Posterior cingulate gyrus (tissue), 11 donors: ENCODE measurements at places on chromosomes 4 and X.

GRCh38 chrX:102712981-102713625 is 855 bp downstream of the GPRASP2 start:
- DNase-seq = peak; percentile 37

- no peak for DNase-seq
These were observed 13.5 kb downstream of the MYOZ2 start for GRCh38 chr4:119149110-119149509.

DNA sequence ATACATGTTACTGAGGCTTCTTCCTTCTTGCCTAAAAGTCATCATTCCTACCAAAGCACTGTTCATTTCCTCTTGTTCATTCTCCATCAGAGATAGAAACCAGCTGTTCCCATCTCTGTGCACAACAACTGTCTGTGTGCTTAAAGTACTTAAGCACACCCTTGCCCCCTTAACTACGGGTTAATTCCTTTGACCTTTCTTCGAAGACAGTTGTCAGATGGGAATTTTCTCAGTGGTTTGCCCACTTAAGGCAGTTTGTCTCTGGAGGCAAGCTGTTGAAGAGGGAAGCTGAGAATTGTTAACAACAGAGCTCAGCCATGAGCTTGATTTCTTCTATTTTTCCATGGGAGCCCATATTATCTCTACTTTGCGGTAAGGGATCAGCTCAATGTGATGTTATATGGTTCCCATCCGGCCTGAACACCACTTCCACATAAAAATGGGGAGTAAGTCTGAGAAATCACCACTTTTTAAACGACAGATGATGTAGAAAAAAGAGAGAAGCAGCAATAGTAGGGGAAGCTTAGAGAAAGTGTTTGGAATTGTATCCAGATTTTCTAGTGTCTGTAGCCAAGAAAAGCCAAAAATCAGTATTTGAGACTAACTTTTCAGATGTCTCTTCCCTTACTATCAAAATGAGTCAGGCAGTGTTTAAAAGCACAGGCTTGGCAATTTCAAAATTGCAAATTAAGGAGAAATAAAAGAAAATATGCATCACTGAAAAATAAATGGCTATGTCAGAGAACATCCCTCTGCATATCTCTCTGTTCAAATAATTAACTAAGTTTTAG is 194.4 kb downstream of the SLIT2 start:
- no peak for DNase-seq

- no peak for DNase-seq
These were observed 66.6 kb downstream of the TRMT44 start for GRCh38 chr4:8507196-8507570.

DNA sequence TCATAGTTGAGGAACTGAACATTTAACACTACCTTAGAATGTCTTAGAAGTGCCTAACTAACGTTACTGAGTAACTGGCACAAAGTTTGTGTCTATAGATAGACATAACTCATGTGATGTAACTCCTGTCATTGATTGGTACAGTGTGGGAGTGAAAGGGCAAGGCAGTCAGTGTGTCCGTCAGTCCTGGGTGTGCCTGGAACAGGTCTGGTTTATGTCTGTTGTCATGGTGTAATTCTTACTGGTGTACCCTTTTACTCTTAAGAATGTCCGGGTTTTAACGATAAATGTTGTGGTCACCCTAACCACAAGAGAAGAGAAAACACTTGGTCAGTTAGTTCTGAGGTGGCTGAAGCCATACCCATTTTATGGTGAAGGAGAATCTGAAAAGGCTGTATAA is 93.1 kb upstream of the ESX1 start:
- no peak for DNase-seq

DNA sequence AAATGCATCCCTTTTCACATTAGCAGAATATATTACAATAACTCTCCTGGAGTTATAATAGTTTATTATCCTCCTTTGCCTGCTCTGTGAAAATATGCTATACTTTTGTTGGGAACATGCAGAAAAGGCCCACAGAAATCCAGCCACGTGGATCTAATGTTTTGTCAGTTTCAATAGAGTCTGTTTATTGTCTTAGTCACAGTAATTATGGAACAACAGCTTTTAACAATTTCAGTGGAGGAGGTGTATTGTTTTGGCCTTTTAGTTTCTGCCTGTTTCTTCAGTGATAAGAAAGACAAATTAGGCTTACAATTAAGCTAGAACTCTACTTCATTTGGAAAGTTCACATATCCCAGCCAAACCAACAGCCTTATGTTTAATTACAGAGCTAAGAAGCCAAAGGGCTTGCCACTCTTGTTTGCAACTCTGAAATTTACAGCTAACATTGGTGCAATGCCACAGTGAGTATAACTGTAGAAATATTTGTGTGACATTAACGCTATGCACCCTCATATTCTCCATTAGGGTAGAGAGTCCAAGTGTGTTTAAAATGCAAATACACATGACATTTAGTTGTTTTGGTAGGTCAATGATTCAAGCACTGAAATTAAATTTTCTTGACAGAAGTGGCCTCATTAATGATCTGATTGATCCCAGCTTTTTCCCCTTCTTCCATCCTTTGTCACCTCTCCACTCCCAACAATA is 175.8 kb downstream of the USP46 start:
- no peak for DNase-seq

- DNase-seq = no peak
These were observed at the start of gene CXCR3 for GRCh38 chrX:71618303-71618721. Gene CXCR3, minus strand, starts transcription at chrX:71618511. Its CDS starts 62 bp downstream, at chrX:71618449.

- no peak for DNase-seq
These were observed 4.2 kb downstream of the TACC3 start for GRCh38 chr4:1725521-1725920.

GRCh38 chrX:46704767-46705386 is 54.0 kb downstream of the SLC9A7 start:
- no peak for DNase-seq

- no peak for DNase-seq
These were observed 90.9 kb upstream of the BANK1 start for GRCh38 chr4:101699441-101700124.

- no peak for DNase-seq
These were observed 324.2 kb downstream of the TMA16 start for GRCh38 chr4:163818673-163819072.

GRCh38 chr4:114688059-114688458 is 89.5 kb downstream of the UGT8 start:
- DNase-seq = no peak

GRCh38 chr4:63226229-63226628 is 1183.0 kb downstream of the TECRL start:
- DNase-seq = no peak

DNA sequence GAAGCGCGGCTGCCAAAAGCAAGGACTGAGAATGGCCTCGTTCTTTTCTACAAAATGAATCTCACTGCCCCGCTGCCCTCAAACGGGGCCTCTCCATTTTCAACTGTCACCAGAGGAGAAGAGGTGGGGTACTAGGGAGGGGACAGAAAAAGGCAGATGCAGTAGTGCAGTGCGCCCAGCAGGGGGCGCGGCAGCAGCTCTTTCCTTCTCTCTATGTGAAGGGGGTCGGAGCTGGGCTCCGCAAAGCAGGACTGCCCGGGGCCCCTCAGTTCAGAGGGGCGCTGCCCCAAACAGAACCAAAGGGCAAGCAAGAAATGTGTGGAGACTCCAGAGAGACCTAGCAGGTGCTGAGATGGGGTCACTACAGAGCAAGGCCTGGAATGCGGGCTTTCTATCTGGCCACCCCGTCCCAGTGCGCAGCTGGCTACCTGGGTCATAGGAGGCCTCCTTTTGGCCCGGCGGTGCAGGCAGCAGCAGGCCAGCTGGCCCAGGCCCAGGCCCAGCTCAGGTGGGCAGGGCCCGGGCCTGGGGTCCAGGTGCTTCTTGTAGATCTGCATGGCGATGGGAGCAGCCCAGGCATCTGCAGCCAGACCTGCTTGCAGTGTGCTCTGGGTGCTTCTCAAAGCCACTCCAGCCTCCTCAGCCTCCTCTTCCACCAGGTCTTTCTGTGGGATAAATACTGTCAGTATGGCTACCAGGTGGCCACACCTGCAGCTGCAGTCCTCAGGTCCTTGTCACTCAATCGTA is 5.9 kb downstream of the IRAK1 start:
- no peak for DNase-seq

DNA sequence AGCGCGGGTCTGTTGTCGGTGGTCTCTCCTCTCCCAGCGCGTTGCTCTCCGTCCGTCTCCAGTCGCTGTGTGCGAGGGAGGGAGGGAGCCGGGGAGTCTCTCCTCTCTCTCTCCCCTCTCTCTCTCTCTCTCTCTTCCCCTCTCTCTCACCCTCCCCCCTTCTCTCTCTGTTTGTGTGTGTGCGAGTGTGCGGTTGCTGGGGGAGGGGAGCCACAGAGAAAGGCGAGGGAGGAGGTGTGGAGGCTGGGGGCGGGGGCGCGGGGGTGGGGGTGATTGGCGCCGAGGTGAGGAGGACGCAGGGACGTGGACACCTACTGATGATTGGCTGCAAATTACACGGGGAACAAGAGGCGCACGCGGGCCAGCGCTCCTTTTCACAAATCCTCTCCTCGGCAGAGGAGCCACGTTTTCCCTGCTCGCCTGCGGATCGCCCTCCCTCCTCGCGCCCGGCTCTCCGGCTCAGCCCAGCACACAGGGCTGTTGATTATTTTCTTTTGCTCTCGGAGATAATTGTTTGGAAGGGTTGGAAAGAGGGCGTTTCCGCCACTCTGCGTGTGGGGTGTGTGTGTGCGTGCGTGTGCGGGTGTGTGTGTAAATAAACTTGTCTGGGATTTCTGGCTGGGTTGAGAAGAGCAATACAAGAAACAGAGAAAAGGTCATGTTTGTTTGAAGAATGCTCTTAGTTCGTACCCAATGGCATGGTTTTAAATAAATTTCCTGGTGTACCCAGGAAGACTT is at the start of gene CXXC4:
TSS of gene CXXC4 (minus strand) at position 73 of the 738 bp plus-strand sequence. CDS start 3,092 bp downstream, outside the sequence.
- DNase-seq = peak; percentile 65

DNA sequence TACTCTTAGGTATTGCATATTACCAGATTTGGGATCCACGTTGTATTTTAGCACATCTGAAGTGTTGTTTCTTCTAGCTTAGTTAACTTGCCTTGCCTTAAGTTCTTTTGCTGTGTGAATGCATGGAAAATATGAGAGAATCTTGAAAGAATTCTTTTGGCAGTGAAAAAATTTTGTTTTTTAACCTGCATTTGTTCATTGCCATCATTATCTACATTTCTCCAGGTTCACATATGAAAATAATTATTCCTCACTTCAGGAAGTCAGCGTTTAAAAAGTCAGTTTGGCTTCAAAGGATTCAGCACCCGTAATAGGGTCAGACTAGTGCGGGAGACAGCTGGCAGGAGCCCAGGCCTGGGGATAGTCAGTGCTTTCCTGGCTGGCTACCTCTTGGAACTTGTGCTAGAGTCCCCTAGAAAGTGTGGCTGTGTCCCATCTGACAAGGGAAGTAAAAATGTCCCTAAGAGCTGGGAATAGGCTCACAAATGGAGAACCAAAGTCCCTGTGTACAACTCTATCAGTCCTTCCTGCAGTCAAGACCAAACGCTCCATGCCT is 251.9 kb upstream of the KLF3 start:
- no peak for DNase-seq

GRCh38 chr4:84582988-84583875 is at the start of gene CDS1:
Gene CDS1, plus strand, starts transcription at chr4:84583127. Its CDS starts 275 bp downstream, at chr4:84583402.
- peak; percentile 81 for DNase-seq

DNA sequence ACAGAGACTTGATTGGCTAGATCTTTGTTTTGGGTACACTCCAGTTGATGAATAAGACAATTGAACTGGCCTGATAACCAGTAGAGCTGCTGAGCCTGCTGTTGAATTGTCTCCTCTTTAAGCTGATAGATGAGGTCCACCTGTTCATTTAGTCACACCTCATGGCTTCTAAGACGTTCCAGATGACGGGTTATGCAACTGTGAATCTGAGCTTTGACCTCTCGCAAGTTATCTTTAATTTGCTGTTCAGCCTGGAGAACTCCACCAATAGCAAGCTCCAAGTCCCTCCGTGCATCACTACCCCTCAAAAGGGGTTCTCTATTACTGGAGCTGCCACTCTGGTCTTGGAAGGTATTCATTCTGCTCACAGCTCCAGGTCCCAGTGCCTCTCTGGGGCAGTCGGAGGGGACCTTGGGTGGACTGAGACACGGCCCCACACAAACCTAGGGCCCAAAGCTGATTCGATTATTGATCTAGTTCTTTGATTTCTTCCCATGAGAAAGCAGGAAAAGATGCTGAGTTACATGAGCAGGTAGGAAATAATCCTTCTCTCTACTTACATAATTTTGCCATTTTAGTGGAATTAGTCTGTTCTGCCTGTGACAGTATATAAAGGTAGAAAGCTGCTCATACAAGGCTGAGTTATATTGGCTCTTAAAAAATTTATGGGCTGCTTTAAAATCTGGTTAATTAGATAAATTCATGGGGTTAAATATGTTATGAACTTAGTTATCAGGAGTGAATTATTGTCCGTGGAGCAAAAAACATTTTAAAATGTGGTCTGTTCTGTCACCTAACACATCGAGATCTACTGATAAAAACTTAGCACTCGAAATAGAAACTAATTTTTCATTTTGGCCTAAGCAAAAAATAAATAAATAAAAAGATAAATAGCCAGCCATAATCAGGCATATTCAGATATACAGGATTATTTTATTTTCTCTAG is 6.8 kb downstream of the MMAA start:
- DNase-seq = no peak

GRCh38 chr4:84916227-84916626 is 50.3 kb downstream of the WDFY3 start:
- DNase-seq = no peak

- no peak for DNase-seq
These were observed 232.6 kb upstream of the BOD1L1 start for GRCh38 chr4:13860126-13860525.

GRCh38 chrX:79366873-79367749 is at the start of gene ITM2A:
Gene ITM2A, minus strand, starts transcription at chrX:79367334. Its CDS starts 119 bp downstream, at chrX:79367215.
- peak; percentile 15 for DNase-seq

- DNase-seq = no peak
These were observed 24.9 kb upstream of the HOPX start for GRCh38 chr4:56705966-56706365.

GRCh38 chrX:65697915-65698796 is 30.7 kb downstream of the MSN start:
- no peak for DNase-seq

DNA sequence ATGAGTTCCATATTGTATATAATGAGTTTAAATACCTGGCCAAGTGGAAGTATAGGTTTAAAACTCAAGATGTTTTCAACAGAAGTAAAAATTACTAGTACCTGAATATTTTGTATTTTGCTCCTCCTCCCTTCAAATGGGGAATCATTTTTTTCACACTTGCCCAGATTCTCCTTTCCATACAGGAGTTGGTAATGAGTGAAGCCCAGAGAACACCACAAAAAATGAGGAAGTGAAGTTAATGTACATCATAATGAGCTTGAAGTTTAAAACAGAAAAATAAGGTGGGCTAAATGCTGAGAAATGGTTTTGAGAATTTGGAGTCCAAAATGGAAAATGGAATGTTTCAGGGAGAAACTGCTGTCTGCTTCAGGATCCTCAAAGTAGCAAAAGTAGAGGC is 364.8 kb upstream of the EMCN start:
- no peak for DNase-seq

GRCh38 chr4:2833671-2834000 is 10.0 kb upstream of the ADD1 start:
- DNase-seq = no peak

DNA sequence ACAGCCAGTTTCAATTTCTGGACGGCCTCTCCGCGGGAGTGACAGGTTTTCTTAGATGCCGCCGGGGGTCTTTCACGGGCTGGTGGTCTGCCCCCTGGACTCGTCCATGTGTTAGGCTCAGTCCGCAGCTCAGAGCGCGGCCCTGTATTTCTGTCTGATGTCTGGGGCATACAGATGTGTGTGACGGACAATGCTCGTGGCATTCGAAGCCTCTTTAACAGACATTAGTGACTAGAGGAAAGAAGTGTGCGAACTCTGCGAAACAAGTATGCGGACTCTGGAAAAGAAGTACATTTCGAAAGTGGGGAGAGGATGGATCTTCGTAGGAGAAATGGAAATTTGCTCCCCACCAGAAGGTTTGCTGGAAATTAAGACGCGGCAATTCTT is 793 bp upstream of the DCUN1D4 start:
- no peak for DNase-seq
